ENCODE measurements at places on chromosomes 5 and 9.

DNA sequence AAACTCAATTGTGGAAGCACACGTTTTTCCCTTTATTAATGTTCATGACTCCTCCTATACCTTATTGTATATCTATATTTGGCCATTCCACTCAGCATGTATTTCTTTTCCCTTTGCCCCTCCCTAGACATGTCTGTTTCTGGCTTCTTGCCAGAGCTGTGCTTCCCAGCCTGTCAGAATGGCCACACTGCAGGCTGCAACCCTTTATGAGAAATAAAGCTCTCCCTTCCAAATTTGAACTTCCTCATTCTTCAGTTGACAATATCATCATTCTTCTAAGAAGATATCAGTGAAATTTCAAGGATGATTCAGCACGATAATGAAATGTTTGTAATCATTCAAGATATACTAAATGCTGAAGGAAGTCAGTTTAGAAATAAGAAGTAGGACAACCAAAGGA lies 107.6 kb upstream of the PRSS3 start:
- DNase-seq = peak; percentile 94

DNA sequence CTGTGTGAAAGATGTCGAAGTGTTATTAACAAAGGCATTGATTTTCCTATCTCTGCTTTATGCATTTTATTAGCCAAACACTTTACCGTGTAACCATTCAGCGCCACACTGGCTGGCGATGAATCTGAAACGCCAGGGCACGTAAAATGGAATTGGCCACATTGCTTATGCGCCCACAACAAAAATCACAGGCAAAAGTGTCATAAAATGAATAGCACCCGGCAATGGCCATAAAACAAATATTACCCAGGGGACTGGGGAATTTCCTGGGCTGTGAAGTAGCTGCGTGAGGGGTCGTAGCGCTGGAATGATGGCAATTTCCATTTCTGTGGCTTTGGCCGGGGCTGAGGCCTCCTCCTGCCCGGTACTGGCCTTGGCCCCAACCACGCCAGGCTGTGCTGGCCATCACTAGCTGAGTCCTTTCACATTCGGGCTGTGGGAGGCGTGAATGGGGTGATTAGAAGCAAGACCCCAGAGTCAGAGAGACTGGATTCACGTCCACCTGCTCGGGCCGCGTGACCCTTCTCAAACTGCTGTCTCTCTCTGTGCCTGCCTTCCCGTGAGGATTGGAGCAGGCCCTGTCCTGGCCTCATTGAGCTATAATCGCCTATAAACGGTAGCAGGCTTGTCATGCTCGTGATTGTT lies 254.5 kb downstream of the PBX3 start:
- DNase-seq = no peak

DNA sequence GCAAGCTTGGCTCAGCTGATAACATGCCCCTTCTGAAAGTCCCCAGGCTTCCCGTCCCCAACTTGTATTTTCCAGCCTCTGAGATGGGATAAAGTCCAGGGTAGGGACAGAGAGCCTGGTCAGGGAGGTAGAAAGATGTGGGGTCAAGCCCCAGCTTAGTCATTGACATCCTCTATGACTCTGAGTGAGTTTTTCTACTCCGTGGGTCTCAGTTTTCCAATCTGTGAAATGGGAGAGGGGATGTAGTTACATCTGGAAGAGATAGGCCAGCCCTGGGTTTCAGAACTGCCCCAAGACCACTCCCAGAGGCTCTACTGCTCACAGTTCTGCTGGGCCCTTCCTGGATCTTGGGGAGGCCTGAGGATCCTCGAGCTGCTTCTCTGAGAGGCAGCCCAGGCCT lies 3.1 kb downstream of the GPRIN1 start:
- DNase-seq = no peak

- no peak for DNase-seq
Observed at GRCh38 chr5:3103262-3103811, 351.9 kb upstream of the IRX2 start.

- DNase-seq = no peak
Observed at GRCh38 chr9:37215830-37216229, 95.5 kb downstream of the ZCCHC7 start.

DNA sequence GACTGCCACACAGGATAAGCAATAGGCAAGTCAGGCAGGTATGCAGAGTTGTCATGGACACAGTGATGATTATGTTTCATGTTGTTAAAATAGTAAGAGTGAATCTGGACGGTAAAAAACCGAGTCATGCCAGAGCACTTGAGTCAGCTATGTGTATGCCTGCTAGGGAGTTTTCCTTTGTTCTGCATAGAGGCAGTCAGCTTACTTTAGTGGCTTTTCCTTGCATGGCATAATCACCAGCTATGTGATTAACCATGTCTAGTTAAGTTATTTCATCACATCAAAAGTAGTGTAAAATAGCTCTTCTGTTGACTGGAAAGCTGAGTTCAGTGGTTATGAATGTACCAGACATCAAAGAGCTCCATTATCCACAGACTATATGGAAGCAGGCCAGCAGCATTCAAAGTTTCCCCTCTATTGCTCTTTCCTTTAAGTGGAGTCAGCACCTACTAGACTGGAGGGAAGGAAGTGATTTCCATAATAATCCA lies 989.8 kb downstream of the TLE1 start:
- DNase-seq = no peak

Data from inflammatory macrophage (primary cell).